ENCODE measurements at places on chromosomes 6 and 20.

DNA sequence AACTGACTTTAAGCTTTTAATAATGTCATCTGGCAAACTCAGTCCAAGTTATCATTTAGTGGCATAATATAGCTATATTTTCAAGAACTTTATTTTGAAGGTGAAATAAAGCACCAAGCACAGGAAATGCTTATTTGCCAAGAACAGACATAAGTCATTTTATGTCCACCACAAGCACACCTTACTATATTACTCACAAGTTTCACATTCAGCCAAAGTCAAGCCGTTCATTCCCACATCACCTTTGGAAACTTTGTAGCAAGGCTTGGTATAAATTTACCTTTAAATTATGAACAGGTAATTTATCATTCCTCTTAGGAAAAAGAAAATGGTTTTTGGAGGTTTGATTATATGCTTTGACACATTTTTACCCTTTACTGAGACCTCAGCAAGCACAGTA, 236.8 kb upstream of the FKBP1C start:
- DNase-seq: no peak

- peak; percentile 50 for DNase-seq
Measured at GRCh38 chr6:68544450-68544849, 90.6 kb upstream of the ADGRB3 start.

DNA sequence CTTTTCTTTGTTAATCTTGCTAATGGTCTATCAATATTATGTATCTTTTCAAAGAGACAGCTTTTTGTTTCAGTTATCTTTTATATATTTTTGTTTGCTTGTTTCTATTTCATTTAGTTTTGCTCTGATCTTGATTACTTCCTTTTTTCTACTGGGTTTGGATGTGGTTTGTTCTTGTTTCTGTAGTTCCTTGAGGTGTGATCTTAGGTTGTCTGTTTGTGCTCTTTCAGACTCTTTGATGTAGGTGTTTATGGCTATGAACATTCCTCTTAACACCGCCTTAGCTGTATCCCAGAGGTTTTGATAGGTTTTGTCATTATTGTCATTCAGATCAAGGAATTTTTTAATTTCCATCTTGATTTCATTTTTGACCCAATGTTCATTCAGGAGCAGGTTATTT, 26.8 kb upstream of the TNFAIP3 start:
- no peak for DNase-seq

DNA sequence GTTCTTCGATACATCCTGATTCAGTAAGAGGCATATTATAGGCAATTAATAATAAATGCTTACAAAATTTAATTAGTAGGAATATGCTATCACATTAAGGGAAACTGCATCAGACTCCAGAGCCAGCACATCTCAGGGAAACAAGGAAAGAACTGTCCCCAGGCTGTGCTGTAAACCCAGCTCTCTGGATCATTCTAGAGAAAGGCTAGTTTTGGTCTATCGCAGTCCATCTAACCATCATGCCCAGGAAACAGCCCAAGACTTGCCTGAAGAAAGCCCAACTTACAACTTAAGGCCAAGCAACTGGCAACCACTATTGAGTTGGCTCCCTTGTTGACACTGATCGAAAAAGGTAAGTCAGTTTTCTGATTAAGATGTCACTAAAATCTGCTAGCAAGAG, 11.3 kb downstream of the MAP3K5 start:
- no peak for DNase-seq

- DNase-seq: no peak
Measured at GRCh38 chr6:2900821-2901644, 2.1 kb downstream of the SERPINB9 start.

GRCh38 chr6:130843575-130844320, 16.5 kb downstream of the SMLR1 start:
- DNase-seq: peak; percentile 36

- peak; percentile 28 for DNase-seq
Measured at GRCh38 chr6:79586548-79586947, 44.6 kb upstream of the SH3BGRL2 start.

DNA sequence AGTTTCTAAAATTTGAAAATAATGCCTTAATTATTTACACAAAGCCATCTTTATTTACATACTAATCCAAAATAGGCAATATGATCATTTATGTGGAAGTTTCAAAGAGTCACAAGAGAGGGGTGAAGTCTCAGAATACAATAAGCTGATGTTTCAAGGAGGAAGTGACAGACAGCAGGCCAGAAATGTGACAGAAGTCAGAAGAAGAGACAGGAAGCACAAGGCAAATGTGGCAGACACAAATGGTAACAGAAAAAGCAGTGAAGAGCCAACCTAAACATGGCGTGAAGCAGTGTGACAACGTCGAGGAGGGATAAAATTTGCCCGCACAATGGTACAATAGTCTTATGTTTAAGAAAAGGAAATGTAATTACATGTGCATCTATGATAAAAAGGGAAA, 59.8 kb downstream of the SHPRH start:
- peak; percentile 26 for DNase-seq

DNA sequence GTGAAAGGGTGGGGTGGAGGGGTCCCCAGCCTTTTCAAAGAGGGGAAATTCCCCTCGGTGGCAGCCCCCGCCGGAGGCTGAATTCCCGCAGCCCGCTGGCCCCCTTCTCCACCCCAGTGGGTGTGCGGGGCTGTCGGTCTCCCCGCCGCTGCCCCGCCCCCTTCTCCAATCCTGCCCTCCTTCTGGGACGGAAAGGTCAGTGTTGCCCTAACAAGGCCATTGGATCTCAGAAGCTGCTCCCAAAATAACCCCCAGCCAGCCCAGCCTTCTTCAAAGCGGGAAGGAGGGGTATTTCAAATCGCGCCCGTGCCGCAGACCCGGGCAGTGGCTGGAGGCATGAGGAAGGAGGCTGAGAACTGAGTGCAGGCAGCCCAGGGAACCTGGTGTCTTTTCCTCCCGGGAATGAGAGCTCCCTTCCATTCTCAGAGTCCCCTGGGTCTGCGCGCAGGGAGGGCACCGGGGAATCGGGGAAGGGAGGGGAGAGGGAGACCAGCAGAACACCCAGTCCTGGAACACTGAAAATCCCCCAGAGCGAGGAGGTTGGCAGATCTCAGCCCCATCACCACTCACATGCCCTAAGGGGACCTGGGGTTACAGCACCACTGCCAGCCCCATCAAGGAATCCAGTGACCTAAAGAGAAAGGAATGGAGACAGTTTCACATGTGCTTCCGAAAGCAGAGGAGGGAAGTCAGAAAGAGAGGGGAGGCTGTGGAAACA, at the start of gene JPH2:
TSS of gene JPH2 (minus strand) at position 135 of the 718 bp plus-strand sequence. CDS start 483 bp downstream, outside the sequence.
- DNase-seq: no peak

- peak; percentile 65 for DNase-seq
Measured at GRCh38 chr6:24359640-24360454, 2.0 kb upstream of the DCDC2 start.

DNA sequence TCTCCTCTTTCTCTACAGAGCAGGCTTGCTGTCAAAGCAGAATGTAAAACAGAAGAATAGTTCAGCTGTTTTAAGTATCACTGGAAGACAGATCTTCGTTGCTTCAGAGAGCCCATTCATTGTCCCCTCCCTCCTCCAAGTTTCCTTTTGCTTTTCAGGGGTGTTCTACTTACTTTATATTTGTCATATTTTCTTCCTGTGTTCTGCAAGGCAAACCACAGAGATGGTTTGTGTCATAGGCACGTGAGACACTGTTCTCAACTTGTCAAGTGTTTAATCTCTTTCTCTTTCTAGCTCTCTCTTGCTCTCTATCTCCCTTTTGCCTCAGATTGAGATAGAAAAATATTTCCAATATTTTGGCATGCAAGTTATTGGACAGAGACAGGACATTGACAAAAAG, 228.9 kb upstream of the DEFB112 start:
- DNase-seq: no peak

Data from inflammatory macrophage (primary cell).